RPMI7951 (cell line): ENCODE measurements at places on chromosomes 16 and 17. TPM values are rescaled to one million over a fixed set of nuclear protein-coding genes. Genes with fewer than 3 reads are reported as not detected.
A peak's percentile ranks its signal among the peaks of the same experiment; 100 is the strongest.

DNA sequence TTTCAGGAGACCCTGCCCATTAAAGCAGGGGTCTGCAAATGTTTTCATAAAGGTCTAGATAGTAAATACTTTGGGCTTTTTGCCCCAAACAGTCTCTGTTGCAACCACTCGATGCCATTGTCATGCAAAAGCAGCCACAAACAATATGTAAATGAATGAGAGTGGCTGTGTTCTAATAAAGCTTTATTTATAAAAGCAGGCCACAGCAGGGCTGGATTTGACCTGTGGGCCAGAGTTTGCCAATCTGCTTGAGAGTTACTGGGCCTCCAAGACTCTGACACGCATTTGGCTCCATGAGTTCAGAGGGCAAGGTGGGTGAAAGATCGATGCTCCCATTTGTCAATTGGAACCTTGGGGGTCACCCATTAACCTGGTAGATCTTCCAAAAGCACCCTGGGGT lies 217.3 kb upstream of the SDK2 start:
- DNase-seq, result no peak

DNA sequence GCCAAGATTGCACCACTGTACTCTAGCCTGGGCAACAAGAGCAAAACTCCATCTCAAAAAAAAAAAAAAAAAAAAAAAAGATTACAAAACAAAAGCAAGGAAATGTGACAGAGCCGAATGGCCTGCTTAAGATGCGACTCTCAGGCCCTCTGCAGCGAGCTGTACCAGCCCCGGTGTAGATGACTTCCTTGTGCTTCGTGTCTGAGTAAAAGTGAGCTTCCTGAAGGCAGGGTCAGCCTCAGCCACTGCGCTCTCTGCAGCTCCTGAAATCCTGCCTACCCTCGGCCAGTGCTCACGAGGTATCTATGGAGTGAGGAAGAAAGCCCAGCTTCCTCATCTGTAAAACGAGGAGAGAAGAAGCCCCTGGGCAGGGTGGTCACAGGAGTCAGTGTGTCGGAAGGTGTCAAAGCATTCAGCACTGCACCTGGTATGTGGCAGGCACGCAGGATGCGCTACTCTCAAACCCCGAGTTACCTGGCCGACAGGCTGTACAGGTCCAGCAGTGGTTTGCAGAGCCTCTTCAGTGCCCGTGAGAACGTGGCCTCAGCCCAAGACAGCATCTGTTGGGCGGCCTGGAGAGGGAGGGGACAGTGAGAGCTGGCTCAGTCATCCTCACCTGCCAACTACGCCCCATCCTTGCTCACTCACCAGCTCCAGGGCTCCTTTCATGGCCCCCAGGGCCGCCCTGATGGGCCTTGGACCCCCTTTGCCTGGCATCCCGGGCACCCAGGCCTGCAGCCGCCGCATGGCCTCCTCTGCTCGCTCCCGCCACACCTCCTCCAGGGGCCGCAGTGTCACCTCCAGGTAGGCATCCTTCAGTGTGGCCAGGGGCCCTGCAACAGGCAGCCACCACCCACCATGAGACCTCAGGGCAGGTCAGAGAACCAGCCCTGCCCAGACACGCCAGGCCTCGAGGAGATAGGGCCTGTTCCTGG lies 44.6 kb downstream of the RMI2 start:
- DNase-seq, result no peak

DNA sequence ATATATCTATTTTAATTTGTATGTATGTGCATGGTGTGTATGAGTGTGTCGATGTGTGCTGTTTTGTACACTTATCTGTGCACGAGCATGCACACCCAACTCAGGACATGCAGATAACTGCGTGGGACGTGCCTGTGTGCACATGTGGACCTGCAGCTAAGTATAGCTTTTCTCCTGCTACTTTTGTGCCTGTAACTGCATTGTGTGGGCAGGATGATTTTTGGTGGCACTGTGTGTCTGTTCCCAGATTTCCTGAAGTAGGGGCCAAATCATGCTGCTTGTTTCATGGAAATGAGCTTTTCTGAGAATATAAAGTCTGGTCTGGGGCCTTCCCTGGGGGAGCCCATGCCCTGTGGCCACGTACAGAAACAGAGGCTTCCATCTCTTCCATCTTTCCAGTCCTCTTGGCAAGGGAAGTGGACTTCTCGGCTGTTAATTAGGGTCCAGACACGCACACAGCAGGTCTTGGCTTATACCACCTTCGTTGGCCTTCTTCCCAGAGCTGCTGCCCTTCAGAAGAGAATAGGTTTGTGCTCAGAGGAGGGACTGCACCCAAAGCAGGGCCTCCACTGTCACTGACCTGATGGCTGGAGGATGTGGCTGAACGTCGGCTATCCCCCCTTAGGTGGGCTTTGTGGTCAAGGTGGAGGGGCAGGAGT lies 30.2 kb downstream of the SPNS3 start:
- no peak for DNase-seq

FADS6 gene
- total RNA-seq, result not detected in 2 replicates

GRCh38 chr16:12942861-12943260 lies 41.5 kb downstream of the SHISA9 start:
- no peak for DNase-seq

GRCh38 chr17:15883617-15884111 lies 61.3 kb upstream of the ADORA2B start:
- DNase-seq, result peak; percentile 76

GRCh38 chr16:88669980-88670379 lies 7.1 kb upstream of the MVD start:
- no peak for DNase-seq

ABI3 gene
- 0.10 and 0.24 TPM in 2 replicates for total RNA-seq

DNA sequence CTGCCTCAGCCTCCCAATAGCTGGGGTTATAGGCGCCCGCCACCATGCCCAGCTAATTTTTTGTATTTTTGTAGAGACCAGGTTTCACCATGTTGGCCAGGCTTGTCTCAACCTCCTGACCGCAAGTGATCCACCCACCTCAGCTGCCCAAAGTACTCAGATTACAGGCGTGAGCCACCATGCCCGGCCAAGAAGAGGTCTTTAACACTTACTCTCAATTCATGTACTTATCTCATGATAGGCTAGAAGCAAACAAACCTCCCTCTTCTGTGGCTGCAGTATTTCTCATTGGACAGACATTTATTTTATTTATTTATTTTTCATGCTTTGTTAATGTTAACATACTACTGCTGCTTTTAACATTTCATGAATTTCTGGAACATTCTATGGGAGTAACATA lies 7.0 kb upstream of the NT5C start:
- DNase-seq, result no peak

- DNase-seq, result peak; percentile 37
These were observed 2.7 kb upstream of the BHLHA9 start for GRCh38 chr17:1267471-1267943.

- DNase-seq, result peak; percentile 9
These were observed 9.2 kb upstream of the TBX4 start for GRCh38 chr17:61442878-61443474.

TMEM256 gene
- total RNA-seq, result 177 and 229 TPM in 2 replicates

XPO6 gene
- 55.4 and 67.3 TPM in 2 replicates for total RNA-seq

NUPR1 gene
- 5.8 and 10.9 TPM in 2 replicates for total RNA-seq

PLA2G10 gene
- total RNA-seq, result not detected in 2 replicates
